Stimulated activated CD8-positive, alpha-beta memory T cell treated with anti-CD3 and anti-CD28 coated beads, Interleukin-15, amount 100 ng/mL, for 48 hours (primary cell): ENCODE measurements at places on chromosomes 7 and 10.

DNA sequence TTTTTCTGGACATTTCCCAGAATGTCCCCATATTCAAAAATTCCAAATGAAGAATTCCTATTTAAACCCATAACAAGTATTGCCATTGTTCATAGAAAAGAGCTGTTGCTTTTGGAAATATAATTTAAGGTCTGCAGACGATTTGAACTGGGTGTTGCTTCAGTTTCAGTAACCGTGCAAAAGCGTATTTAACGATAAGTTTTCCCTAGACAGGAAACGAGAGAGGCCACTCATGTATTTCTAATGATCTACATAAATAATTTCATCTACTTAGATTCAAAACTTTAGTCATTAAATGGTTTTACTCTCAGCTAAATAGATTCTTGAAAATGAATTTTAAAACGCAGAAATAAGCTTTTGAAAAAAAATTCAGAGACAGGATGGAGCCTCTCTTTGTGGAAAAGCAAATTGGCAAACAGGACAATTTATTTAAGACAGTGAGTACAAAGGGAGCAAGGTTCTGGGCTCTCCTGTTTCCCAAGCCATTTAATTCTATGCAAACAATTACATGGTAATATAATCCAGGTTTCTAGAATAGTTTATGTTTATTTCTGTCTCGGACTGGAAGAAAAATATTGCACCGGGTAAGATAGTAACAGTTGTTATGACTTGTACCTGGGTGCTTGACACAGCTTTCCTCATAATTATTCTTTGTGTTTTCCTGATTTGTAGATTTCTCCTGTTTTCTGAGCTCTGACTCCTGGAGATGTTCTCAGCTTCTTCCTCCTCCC is 263.0 kb downstream of the BAMBI start:
- no peak for DNase-seq

DNA sequence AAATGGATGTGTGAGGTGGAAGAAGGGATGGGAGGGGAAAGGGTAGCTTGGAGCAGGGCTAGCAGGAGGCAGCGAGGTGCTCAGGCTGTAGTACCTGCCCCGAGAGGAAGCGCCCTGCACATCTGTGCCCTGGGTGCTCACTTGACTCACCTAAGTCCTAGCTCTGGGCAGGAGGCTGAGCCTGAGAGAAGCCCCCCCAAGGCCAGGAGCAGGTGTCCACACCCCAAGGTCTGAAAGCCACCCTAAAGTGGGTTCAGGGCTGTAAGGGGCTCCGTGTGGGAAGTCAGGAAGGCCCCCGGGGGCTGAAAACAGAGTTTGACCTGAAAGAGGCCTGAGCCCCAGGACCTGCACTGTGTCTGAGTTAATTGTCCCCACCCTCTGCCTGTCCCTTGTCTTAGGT is 95.8 kb upstream of the PODXL start:
- DNase-seq: no peak

- no peak for DNase-seq
Observed at GRCh38 chr10:121988361-121989324, at the start of gene TACC2. Gene TACC2 (plus strand): TSS chr10:121989163. CDS start chr10:122021982, 32,819 bp downstream.

DNA sequence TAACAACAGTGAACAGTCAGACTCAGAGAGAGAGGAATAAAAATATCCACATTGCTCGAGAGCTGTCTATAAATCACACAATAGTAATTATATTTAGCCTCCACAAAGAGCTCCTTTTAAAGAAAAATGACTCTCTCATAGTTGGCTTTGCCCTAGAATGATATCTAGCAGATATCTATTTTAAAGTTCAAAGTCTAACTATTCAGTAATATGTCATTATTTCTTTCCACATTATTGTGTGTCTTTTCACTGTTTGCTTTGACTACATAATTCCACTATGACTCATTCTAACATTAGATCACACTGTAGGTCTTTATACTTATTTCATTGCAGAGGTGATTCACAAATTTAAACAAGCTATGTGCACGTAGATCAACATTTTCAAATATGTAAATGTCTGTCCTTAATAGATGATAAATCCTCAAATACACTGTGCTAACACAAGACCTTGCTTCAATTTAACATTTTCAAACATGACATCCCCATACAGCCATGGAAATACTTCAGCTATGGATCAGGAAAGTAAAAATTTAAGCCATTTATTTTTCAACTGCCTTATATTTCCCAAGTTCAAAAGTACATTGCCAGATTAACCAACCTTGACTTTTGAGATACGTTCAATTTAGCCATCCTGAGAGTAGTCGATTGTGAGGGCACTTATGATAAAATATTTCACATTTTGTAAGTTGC is 99.9 kb upstream of the AKR1E2 start:
- no peak for DNase-seq

DNA sequence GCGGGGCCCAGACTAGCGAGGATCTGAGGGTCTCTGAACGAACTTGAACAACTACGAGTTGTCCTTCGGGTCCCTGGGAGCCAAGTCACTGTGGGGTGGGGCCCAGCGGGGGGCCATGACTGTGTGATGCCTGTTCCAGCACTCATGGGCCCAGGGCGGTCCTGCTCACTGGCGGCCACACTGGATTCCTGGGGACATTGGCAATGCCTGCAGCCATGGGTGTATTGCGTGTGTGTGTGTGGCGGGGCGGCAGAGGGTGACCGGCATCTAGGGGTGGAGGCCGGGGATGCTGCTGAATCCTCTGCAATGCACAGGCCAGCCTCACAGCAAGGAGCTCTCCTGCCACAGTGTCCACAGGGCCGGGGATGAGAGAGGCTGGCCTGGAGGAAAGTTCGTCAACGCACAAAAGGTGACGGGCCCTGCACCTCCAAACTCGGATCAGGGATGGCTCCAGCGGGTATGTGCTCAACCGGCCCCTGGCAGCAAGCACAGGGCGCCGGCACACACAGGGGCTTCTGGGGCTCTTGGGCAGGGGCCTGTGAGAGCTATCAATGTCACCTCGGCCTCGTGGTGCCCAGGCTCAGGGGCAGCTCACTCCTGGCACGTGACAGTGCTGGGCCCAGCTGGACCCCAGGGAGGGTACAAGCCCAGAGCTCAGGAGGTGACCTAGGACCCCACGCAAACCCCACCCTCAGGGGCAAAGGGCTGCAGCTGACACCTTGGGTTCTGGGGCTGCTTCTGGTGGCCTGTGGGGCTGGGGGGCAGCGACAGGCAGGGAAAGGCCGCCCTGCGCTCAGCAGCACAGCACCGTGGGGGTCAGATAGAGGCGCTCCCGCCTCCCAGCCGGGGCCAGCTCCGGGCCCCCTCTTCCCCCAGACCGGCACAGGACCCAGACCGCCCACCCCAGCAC is 27.9 kb downstream of the PAPOLB start:
- DNase-seq: no peak

GRCh38 chr10:30207485-30208052 is 141.5 kb downstream of the MTPAP start:
- no peak for DNase-seq

GRCh38 chr10:120017733-120018417 is 125.3 kb downstream of the SEC23IP start:
- DNase-seq: no peak

DNA sequence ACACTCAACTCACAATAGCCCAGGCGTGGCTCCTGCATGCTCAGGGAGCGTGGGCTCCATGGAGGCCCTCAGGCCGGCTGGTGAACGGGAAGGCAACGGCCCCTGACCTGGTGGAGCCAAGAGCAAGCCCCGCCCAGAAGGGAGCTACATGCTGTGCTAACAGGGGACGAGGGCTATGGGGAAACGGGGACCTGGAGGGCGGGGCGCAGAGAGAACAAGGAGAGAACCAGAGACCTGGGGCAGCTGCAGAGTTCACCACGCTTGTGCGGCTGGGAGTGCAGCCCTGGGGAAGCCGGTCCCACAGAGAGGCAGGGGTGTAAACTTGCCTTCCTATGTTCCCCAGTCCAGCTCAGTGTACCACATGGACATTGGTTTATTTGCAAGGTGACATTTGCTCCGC is 69.2 kb upstream of the PPP2R2D start:
- DNase-seq: no peak

- no peak for DNase-seq
Observed at GRCh38 chr10:116241085-116241484, 31.9 kb downstream of the GFRA1 start.

GRCh38 chr10:125355657-125356056 is 195.3 kb upstream of the CTBP2 start:
- no peak for DNase-seq

DNA sequence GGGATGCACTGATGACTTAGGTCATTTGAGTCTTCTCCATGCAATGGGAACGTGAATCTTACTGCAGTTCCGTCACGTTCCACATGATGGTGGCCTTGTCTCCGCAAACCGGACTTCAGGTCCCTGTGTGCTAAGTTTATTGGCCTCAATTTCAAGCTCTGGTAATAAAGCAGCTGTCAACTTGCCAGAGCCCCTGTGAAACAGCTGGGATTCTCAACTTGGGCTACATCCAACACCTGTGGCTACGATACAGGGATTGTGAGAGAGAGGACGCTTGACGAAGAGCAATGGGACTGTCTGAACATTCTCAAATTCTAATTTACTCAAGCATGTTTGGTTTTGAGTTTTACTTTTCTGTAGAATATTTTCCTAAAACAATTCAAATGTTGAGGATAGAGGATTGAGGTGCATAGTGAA is 174.2 kb downstream of the PTN start:
- DNase-seq: no peak

GRCh38 chr7:64744680-64745079 is 49.5 kb upstream of the ZNF138 start:
- no peak for DNase-seq

DNA sequence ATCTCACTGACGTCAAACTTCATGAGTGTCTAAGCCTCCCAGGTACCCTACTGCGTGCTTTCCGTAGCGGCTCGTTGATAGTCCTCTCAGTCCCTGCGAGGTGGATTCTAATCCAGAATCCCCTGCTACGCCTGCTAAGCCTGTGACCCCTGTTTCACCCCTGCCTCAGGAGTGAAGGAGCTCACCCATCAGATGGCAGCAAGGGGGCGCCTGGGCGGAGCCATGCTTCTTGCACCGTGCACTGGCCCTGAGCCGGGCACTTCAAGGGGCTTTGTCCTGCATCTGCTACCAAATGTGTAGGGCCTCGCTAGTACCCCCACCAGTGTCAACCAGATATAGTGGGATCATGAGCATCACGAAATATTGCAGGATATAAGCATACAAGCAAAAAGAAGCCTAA is 918 bp upstream of the STRA8 start:
- DNase-seq: no peak

DNA sequence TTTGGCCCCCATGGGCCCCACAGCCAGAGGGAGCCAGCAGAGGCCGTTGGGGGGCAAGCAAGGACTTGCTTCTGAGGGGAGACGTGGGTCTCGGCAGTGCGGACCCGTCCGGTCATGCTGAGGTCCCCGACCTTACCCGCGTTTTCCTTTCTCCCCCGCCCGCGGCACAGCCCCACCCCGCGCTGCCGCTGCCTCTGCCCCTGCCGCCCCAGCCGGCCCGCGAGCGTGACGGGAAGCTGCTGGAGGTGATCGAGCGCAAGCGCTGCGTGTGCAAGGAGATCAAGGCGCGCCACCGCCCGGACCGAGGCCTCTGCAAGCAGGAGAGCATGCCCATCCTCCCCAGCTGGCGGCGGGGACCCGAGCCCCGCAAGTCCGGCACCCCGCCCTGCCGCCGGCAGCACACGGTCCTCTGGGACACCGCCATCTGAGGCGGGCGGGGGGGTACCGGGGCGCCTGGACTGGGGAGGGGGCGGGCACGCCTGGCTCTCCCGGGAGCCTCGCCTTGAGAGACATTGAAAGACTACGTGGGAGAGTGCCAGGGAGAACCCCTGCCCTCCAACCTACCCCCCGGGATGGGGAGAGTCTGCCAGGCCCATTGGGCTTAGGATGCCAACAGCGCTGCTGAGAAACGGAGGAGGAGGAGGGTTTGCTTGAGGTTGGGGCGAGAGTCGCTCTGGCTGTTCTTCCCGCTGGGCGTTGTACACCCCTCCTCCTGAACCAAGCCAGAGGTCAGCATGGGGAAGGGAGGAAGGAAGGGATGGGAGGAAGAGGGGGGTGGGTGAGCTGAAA is 9.9 kb downstream of the NYAP1 start:
- DNase-seq: no peak

- DNase-seq: no peak
Observed at GRCh38 chr10:119896937-119897770, 4.6 kb downstream of the SEC23IP start.
